ENCODE measurements at places on chromosomes 16 and 17.

- DNase-seq = no peak
Observed at GRCh38 chr17:29021226-29021625, 15.4 kb upstream of the SEZ6 start.

- DNase-seq = no peak
Observed at GRCh38 chr17:63701868-63702720, 2.2 kb upstream of the LIMD2 start.

- DNase-seq = peak; percentile 11
Observed at GRCh38 chr16:17578981-17579874, 108.5 kb upstream of the XYLT1 start.

GRCh38 chr16:69120096-69120664, 12.2 kb downstream of the CHTF8 start:
- no peak for DNase-seq

GRCh38 chr17:74515941-74516340, 15.3 kb downstream of the CD300LB start:
- DNase-seq = no peak

DNA sequence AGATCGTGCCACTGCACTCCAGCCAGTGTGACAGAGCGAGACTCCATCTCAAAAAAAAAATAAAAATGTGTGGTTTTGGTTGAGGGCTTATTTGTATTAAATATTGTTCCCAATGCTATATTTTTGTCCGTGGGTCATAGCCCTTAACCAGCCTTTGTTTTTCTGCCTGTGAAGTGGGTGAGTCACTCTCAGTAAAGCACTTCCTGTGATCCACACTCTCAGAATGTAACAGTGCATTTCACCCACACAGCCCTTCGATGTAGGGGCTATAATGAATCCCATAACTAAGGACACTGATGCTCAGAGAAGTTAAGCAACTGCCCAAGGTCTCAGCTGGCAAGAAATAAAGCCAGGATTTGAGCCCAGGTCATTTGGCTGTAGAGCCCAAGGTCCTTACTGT, 34.7 kb upstream of the POLR3E start:
- DNase-seq = no peak

- no peak for DNase-seq
Observed at GRCh38 chr17:10059684-10060211, 138.7 kb downstream of the GAS7 start.

DNA sequence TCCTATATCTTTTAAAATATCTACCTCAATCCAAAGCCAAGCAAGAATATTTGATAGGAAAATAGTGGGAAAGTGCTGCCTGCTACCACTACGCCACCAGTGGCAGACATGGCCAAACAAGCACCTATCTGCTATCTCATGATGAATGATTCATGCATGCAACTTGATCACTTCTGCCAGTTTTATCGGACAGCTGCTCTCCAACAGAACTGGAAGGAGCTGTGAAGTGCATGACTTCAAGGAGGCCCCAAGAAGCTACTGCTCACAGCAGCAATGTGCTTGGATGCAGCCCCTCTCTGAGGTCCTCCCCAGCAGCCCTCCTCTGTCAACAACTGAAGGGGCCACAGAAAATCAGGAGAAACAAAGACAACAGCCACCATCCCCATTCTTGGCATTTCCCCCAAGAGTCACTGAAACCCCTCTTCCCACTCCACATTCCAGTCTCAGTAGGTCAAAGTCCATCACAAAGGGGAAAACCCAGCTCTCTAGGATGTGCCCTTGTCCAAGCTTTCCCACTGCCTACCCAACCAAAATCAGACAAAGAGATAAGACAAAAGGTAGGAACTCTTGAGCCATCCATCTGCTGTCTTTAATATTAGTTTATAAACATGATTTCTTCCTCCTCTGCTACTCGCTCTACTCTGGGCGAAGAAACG, 215.3 kb downstream of the C16orf78 start:
- DNase-seq = no peak

DNA sequence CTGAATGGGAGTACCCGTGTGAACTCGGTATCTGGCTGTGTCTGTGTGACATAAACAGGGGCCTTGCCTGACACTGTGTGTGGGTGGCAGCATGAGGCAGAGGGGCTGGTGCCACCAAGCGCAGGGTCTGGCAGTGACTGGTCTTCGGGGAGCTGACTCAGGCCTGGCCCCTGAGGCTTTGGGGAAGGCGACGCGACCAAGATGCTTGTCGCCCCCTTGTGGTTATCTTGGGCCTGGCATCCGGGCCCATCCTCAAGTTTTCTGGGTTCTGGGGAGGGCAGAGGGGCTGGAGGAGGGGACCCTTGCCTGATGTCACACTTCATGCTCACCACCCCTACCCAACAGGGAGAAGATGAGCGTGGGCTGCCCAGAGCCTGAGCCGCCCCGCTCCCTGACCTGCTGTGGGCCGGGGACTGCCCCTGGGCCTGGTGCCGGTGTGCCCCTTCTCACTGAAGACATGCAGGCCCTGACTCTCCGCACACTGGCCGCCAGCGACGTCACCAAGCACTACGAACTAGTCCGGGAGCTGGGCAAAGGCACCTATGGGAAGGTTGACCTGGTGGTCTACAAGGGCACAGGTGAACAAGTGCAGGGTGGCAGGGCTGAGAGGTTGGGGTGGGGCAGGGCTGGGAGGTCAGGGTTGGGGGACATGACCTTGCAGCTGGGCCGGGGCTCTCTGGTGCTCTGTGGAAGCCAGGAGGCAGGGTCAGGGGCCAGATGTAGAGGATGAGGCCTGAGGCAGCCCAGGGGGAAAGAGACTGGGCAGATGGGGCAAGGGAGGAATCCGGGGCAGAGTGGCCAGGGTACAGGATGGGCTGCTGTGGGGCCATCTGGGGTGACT, 24.9 kb downstream of the SBK1 start:
- peak; percentile 61 for DNase-seq

DNA sequence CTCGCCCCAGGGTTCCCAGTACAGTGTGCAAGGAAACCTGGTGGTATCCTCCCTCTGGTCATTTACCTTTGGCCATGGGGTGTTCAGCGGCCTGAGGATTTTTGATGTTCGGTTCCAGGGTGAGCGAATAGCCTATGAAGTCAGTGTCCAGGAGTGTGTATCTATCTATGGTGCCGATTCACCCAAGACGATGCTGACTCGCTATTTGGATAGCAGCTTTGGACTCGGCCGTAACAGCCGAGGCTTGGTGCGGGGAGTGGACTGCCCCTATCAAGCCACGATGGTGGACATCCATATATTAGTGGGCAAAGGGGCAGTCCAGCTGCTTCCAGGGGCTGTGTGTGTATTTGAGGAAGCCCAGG, 1.2 kb downstream of the AOC2 start:
- no peak for DNase-seq

DNA sequence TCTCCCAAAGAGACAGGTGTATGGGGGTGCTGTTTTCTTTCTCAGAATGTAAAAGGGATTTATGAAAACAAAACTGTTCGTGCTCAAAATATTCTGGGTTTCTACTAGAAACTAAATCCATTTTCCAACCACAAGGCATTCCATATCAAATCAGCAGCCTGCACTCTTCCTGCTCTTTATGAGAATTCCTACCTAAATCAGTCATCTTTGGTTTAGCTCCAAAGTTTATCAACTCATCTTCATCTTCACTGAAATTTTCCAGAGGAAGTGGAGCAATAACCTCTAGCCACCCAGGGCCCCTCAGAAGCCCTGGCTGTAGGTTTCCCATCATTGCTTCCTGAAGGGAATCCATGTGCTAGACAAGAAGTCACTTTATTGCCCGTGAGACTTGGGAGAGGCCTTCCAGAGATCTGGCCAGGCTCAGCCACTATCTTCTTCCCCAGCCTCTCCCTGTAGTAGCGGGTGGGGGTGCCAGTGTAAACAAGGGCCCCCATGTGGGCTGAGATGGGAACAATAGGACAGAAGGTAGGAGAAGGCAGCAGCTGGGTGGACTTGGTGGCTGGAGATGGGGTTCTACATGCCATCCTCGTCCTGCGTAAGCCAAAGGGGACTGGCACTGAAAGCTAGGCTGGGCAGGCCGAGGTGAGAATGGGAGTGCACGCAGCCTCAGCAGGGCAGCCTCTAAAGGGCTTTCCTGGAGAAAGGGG, 22.0 kb upstream of the ALDH3A1 start:
- no peak for DNase-seq

- no peak for DNase-seq
Observed at GRCh38 chr16:53202398-53202797, 147.6 kb downstream of the CHD9 start.

DNA sequence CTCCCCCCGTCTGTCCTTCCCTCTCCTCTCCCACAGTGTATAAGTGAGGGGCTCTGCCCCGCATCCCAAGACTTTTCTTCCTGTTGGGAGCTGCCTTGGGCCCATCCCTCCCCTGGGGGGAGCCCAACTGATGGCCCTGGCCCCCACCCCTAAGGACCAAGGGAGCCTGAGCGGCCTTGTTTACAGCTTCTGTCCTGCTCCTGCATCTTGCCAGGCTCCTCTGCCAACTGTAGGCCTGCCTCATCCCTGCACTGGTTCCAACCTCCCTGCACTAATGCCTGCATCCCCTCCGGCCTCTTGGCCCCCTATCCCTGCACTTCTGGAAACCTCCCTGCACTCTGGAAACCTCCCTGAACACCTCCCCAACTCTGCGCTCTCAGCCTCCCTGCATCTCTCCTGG, 1.4 kb upstream of the PAGR1 start:
- DNase-seq = peak; percentile 52

GRCh38 chr17:63116967-63117830, 151.2 kb downstream of the TANC2 start:
- DNase-seq = peak; percentile 43

DNA sequence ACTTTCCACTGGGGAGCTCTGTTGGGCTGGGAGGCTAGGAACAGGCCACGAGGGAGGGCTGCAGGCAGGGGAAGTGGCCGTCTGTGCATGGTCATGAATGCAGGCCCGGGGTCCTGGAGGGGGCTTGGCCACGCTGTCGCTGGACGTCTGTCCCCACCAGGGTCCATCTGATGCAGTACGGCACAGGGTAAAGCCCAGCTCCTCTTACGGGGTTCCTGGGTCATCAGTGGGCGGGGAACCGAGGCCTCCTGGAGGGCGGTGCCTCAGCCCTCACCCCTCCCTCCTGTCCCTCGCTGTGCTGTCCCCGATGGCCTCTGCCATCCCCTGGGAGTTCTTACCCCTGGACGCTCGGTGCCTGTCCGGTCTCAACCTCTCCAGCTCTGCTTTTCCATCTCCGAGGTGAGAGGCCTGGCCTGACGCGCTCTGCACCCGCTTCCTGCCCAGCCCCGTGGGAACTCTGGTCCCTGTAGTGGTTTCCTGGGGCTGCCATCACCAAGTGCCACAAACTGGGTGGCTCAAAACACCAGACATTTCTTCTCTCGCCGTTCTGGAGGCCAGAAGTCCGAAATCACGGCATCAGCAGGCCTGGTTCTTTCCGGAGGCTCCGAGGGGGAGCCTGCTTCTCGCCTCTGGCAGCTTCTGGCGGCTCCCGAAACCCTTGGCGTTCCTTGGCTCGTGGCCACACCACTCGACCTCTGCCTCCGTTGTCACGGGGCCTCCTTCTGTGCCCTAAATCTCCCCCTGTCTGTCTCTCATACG, 182.8 kb downstream of the SEC14L1 start:
- DNase-seq = no peak

- no peak for DNase-seq
Observed at GRCh38 chr16:72969812-72970211, 78.1 kb downstream of the ZFHX3 start.

DNA sequence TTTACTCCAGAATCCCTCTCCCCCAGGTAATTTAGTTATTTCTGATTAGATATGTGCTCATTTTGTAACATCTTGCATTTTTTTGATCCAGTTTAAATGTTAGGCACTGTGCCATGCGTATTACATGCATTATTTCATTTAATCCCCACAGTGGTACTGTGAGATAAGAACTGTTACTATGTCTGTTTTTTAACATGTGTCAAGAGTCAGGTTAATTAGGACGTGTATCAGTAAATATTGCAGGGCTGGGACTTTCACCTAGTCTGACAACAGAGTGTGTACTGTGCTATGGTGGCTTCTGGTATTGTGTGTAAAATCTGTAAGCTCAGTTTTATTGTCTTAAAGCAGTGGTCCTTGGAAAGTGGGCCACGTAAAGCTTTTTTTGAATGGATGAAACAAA, 10.6 kb downstream of the RSPRY1 start:
- DNase-seq = no peak

- DNase-seq = peak; percentile 23
Observed at GRCh38 chr16:53732296-53732929, 28.5 kb downstream of the FTO start.

DNA sequence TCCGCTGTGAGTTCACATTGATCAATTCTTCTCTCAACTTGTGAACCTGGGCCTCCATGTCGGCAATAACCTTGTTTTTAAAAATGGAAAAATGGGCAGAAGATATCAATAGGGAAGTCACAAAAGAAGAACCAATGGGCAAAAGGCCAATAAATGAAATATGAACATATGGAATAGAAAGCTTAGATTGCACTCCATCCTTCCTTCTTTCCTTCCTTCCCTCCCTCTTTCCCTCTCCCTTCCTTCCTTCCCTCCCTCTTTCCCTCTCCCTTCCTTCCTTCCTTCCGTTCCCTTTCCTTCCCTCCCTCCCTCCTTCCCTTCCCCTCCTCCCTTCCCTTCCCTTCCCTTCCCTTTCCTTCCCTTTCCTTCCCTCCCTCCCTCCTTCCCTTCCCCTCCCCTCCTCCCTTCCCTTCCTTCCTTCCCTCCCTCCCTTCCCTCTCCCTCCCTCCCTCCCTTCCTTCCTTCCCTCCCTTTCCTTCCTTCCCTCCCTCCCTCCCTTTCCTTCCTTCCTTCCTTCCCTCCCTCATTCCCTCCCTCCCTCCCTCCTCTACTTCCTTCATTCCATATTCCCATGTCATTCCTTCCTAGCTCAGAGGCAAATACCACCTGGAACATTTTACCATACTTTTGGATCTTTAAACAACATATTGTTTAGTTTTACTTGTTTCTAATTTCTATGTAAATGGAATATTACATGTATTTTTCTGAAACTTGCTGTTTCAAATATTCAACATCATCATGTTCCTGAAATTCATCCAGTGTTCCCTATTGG, 290.7 kb upstream of the AXIN2 start:
- DNase-seq = no peak

DNA sequence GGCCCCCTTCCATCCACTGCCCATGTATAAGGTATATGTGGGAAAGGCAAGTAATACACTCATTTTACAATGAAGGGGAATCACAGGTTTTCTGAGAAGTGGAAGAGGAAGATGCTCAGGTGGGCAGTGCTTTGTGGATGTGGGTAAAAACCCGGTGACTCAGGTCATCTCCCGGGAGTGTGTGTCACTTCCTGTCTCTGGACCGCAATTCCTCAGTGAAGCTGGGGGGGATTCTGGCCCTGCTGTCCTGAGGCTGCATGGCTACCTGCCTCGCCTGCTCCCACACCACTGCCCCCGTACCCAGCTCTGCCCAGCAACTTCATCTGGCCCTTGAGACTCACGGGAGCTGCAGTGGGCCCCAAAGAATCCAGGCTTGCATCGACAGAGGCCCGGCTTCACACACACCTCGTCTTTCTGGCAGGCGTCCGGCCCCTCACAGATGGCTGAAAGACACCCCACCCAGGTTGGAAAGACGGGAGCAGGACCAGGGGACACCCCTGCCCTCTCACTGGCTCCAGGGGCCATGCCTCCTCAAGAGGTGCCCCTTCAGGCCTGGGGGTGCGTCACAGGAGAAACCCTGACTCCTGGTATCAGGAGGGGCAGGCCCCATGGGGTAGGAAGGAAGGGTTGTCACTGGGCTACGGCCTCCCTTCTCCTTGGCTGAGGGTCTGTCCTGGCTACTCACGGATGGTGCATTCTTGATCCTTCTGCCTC, 882 bp downstream of the SCARF1 start:
- no peak for DNase-seq
